ENCODE measurements at places on chromosomes 12 and 14.

DNA sequence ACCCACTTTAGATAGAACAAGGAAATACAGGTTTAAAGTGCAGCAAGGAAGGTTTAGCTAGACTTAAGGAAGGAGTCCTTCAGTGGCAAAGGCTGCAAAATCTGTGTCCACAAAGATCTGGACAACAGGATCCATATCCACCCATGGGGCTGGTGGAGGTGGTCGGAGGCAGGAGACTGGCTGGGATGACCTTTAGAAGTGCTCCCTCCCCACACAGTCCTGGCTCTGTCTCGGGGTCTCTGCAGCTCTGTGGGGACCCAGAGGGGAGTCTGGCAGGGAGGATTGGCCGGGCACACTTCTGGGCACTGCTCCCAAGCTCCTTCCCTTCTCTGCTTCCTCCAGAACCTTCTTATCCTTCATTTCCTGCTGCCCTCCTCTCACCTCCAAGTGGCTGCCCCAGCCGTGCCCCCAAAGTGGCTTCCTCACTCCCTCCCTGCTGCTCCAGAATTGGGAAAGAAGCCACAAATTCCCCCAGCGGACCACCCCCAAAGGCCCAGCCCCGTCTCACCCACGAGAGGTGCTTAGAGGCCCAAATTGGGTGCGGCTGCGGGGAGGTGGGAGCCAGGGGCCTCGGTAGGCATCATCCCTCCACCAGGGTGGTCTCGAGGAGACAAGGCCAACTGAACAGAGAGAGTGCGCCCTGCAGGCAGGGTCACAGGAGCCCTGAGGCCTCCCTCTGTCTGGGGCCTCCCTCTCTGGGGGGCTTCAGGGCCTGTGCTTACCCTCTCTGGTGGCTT is 21.9 kb upstream of the PGF start:
- DNase-seq = no peak

DNA sequence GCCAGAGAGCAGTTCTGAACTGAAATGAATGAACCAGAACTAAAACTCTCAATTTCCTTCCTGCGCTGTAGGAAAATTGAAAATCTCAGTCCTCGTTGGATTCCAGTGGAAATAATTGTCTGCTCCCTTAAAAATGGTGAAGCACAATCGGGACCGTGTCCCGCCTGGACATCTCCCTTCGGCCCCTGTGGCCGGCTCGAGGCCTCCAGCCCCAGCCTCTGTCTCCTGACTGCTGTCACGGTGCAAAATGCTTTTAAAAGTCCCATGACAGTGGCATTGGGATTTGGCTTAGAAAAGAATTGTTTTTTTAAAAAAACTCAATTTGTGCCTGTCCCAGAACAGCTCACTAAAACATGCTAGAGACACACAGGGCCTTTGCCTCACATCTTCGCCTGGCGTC is 142.5 kb downstream of the ZNF664 start:
- DNase-seq = no peak

DNA sequence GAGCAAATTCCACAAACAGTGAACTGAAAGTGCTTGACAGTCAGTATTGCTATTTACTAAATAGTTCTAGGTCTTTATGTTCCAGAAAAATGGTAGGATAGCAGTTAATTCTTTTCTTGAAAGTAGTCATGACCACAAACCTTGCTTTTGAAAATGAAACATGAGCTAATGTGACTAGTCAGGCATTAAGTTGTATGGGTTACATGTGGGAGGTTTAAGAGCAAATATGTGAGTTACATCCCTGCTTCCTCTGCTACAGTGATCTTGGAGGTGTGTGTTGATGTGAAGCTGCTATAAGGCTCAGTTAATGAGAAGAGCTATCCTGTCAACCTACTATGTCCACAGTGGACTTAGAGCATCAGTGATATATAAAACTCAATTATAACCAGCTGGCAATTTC is 741.6 kb downstream of the FSCB start:
- no peak for DNase-seq

DNA sequence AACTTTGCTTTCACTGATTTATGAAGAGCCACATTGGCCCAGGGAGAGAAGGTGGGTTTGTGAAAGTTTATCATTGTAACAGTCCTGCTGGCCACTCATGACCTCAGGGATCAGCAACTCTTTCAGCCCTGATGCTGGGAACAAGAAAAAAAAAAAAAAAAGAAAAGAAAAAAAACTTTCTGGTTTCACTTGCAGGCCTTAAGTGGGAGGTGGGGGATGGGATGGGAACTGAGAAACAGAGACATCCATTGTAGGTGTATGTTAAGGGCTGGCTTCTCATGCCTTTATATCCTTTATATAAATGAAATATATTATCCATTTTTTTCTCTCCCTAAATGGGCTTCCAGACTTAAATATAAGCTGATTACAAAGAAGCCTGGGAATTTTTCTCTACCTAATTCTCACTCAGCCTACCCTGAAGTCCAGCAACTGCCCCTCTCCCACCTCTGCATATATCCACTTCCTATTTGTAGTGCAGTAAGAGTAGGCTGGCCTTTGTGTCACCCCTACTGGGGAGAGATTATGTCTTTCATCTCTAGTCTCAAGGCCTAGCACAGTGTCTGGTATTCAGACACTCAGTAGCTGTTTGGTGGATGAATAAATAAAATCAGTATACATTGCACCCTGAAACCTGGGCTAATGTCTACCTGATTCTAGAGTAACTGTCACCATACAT is 187.1 kb downstream of the KICS2 start:
- DNase-seq = no peak

DNA sequence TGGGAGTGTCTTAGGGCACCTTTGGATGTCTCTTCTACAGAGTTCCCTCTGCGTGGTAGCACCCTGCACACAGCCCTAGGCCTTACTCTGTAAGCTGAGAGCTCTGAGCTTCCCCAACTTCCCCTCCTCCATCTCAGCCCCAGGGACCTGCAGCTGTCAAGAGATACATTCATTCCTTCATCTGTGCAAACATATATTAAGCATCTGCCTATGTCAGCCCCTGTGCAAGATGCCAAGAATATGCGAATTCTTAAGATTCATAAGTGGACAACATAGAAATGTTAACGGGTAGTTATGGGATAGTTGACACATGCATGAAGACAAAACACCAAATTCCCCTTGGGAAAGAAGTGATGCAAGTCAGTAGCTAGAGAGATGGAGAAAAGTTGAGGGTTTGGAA is 190.8 kb downstream of the SLC41A2 start:
- DNase-seq = peak; percentile 28

DNA sequence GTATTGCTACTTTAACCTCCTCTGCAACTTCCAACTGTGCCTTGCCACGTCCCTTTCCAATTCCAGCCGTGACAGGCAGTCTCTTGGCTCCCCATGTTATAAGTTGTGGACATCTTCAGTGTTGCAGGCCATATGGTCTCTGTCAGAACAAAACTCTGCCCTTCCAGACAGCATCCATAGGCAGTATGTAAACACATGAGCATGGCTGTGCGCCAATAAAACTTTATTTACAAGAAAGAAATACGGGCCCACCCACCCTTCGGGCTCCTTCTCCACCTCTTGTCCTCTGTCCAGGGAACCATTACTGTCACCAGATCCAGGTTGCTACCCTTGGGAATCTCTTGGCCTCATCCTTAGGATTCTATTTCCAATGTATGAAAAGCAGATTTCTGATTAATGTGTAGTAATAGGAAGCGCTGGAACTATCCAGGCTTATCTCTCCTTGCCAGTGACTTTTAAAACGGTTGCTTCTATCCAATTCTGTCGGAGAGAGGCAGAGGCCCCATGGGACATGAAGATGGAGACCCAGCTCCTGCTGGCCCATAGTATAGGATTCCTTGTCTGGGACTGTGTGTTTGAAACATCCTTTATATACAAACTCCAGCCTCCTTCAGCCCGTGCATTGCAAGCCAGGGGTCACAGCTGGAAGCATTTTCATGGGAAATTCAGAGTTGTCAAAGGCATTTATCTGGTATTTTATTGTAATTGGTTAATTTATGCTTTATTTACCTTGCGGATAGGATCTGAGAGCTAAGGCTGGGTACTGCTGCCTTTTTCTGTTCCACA is 114.4 kb downstream of the ZNF664 start:
- DNase-seq = no peak

- DNase-seq = peak; percentile 67
Measured at GRCh38 chr14:77311217-77311616, 9.5 kb downstream of the POMT2 start.

DNA sequence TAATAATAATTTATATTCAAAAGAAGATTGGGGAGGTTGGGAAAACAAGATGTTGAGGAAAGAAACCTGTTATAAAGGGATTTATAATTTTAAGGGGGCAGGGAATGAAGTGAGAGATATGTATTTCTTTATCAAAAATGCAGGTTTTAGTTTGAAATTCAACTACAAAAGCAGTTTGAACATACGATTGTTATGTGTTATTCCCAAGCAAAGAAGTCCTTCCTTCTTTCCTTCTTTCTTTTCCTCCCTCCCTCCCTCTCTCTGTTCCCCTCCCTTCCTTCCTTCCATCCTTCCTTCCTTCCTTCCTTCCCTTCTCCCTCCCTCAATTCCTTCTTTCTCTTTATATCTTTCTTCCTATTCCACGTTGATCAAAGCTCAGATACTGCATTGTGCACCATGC is 173.3 kb downstream of the NOVA1 start:
- no peak for DNase-seq

- DNase-seq = no peak
Measured at GRCh38 chr12:13962699-13963098, 18.7 kb downstream of the GRIN2B start.

- DNase-seq = peak; percentile 22
Measured at GRCh38 chr12:68405343-68405781, 73.2 kb upstream of the MDM1 start.

GRCh38 chr12:6567112-6567670 is 900 bp downstream of the NOP2 start:
- DNase-seq = no peak

DNA sequence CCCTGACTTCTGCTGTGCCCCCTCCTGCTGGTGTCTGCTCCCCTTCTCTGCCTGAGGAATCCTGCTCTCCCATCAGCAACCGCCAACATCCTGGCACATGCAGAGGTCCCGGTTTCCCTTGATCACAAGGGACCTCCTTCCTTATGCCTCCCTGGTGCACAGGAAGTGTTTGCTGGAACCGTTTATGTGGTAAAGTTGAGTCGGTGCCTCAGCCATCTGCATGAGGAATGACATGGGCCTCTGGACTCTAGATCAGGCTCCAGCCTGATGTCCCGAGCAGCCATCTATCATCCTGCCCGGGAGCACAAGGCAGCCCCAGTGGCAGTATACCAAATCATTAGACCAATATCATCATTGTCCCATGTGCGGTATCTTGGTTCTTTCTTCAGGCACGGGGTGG is 90.4 kb downstream of the BORCS5 start:
- DNase-seq = no peak

- DNase-seq = peak; percentile 83
Measured at GRCh38 chr14:70897464-70897863, 9.8 kb upstream of the PCNX1 start.

- DNase-seq = no peak
Measured at GRCh38 chr12:58950739-58951100, 30.4 kb upstream of the LRIG3 start.

GRCh38 chr14:50647282-50647681 is 20.8 kb downstream of the SAV1 start:
- DNase-seq = no peak

DNA sequence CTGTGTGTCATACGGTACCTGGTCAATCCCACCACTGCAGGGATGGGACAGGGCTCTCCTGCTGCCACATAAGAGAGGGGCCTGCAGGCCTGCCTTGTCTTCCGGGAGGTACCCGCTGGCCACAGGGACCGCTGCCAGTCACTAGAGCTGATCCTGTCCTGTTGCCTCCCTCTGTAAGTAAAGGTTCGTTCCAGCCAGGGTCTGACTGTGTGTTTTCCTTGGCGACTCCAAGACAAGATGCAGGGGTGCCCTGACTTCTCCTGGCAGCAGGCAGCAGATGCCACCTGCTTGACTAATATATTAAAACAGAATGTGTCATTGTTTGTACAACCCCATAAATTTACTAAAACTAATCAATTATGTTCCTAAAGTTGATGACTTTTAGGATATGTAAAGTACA is 41.5 kb upstream of the ASPG start:
- no peak for DNase-seq

DNA sequence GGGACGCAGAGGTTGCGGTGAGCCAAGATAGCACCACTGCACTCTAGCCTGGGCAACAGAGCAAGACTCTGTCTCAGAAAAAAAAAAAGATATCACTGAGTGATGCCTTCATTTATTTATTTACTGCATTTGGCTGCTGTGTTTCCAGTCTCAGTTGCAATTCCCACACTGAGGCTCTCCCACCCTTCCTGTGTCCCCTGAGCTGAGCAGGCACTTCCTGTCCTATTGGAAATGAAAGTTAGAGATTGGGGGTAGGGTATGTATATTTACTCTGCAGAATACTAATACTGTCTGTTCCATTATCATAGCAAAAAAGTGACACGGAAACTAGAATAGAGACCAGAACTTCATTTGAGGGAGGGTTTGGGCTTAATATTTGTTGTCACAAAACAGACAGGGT is 1.6 kb upstream of the RBMS2 start:
- DNase-seq = no peak

DNA sequence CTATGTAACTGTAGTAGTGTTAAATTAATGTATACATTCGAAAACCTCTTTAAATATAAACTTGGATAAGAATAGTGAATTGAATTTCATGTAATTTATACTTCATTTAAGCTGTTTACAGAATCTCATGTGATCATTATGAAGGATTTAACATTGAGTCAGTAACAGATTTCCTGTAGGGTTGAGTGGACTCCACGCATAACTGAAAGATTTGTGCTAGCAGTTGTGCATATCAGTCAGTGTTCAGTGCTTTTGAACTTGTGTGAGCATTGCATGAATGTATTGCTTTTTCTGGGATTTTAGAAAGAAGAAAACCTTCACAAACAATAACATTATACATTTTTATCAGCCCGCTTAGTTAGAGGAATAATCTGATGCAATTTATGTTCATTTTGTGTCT is 1435.3 kb downstream of the LRFN5 start:
- no peak for DNase-seq

- DNase-seq = no peak
Measured at GRCh38 chr12:114473018-114473417, 67.1 kb upstream of the TBX5 start.

GRCh38 chr14:106037380-106037779 is 511.0 kb downstream of the TMEM121 start:
- no peak for DNase-seq

GRCh38 chr14:31886156-31886835 is 190.8 kb upstream of the ARHGAP5 start:
- DNase-seq = peak; percentile 19

- no peak for DNase-seq
Measured at GRCh38 chr12:24133384-24133783, 183.9 kb upstream of the SOX5 start.

Measured in fibroblast of skin of right quadriceps (primary cell).